ENCODE measurements at places on chromosomes 3 and 15.

DNA sequence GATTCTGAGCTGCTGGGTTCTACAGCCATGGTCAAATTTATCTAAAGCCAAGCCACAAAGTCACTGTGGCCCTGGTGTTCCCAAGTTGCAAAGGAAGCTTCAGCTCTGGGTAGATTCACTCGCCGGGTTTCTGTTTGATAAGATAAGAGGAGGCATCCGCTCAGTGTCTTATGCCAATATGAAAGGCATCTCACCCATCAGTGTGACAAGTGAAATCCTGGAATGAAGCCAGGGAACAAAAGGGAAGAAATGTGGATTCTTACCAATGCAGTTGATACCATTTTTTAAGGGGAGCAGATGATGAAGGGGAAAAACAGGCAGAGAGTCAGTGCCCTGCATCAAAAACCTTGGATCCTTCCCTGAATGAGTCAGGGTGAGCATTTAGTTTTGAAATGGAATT is 2.8 kb upstream of the CPNE4 start:
- no peak for DNase-seq

DNA sequence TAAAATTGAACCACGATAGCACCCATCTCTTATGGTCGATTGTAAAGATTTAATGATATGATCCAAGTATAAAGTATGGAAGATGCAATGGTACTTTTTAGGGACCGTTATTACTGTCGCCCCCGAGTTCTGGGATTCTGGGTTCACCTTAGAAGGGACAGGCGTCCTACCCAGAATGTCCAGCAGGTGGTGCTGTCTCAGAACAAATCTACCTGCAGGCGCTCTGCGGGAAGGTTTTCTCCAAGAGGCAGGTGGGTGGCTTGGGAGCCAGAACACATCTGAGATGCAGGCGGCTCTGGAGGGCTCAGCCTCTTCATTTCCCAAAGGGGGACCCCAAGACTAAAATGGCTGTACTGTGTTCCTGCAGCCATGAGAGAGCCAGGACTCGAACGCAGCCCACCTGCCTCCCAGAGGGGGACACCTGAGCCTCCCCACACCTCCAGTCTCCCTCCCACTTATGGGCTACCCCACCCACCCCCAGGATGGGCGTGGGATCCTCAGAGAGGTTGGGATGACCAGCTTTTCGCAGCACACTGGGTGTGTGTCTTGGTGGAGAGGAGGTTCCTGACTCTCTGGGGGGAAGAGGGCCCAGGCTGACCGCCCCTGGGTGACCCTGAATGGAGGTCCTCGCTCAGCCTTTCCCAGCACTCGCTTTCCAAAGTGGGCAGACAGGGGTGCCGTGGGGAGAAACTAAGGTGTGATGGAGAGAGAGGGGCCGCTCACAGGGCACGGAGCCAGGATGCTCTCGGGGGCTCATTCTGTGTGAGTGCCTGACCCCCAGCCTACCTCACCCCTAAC is 28.1 kb upstream of the CORO2B start:
- DNase-seq = peak; percentile 38

DNA sequence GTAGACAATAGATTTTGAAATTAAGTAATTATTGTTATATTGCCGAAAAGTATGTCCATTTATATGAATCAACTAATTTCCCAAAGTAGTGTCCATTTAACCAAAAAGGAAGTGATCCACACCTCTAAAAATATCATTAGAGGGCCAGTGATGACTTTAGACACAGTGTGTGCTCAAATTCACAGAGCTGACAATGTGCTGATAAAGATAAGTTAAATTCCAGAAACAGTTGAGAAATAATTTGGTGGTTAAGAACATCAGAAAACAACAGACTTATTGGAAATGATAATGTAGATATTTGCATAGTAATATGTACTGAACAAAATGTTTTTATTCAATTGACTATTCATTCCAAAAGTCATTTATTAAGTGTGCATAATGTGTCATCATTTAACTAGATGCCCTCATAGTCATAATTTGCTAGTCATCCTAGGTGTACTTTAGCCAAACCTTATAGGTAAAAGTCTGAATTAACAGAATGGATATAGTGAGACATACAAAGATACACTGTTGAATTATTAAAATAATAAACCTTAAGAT is 230.2 kb upstream of the ADAMTS9 start:
- DNase-seq = no peak

DNA sequence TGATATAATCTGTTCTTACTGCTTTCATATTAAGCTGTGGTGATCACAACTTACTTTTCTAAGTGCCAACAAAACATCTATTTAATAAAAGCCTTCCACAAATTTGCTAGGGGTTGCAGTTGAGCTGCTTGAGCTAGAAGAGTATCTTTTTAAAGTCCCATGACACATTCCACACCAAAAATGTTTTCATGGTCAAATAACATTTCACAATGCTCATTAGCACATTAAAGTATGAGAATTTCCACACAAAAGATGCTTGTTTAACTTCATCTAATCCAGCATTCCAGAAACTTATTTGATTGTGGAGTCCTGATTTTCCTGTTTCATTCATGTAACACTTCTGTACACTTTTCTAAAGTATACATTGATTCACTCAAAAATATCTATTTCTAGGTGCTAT is 876.1 kb upstream of the CFAP20DC start:
- no peak for DNase-seq

DNA sequence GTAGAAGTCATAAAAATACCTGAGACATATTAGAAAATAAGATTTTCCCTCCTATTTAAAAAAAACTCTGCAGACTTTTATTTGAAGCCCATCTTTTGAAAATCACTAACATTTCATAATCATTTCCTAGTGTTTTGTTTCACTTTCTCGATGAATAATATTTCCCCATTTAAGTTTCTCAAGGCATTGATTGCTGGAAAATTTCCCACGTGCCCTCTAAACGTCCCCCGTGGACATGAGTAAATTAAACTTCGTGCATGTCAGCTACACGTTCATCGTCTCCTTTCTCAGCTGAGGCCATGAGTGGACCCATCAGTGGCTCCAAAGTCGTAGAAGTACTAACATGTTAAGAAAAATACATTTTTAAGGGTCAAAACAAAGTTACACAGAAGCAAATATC is 2.0 kb upstream of the TM2D3 start:
- no peak for DNase-seq

DNA sequence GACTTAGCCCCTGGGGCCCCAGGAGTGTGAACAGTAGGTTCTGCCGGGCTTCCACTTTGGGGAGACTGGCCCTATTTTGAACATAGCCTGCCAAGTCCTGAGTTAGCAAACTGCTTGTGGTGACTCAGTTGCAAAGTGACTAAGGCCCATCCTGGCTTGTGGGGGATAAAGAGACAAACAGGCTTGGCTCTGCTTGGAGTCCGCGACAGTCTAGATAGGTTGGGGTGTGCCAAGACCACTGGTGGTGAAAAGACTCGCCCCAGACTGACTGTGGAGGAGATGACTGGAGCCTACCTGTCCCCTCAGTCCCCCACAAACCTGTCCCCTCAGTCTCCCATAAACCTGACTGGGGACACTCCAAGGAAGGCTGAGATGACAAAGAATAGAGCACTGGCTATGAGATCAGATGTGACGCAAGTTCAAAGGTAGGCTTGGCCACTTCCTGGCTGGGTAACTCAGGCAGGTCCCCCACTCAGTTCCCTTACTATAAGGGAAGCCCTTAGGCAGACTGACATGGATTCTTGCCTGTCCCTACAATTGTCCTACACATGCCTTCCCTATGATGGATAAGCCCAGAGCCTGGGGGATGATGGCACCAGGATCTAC is 4.3 kb downstream of the DNASE1L3 start:
- peak; percentile 49 for DNase-seq

GRCh38 chr3:167473863-167474262 is at the start of gene SERPINI2:
TSS of gene SERPINI2 (minus strand) at chr3:167474042. CDS start at chr3:167471834, 2,208 bp downstream.
- no peak for DNase-seq

DNA sequence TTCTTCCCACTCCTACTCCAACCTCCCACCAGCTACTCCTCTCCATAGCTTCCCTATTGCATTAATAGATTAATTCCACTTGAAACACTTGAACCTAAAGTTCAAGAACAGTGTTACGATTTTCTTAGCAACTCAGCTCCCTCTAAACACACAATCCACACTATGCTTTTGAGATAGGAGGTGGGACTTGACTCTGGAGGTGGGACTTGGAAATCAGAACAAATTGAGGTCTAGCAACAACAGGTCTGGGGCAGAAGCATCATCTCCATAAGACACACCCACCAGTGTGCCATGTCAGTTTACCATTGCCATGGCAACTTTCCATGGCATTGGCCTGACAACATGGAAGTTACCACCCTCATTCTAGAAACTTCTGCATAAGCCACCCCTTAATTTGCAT is 336.5 kb upstream of the ALCAM start:
- no peak for DNase-seq

- no peak for DNase-seq
These were observed 1.2 kb downstream of the USP19 start for GRCh38 chr3:49119439-49119838.

GRCh38 chr3:152961323-152961722 is 126.4 kb downstream of the P2RY1 start:
- DNase-seq = no peak

GRCh38 chr3:14429237-14429636 is 26.8 kb downstream of the SLC6A6 start:
- DNase-seq = no peak

- peak; percentile 56 for DNase-seq
These were observed 160.0 kb downstream of the FRMD5 start for GRCh38 chr15:44034933-44035624.

- DNase-seq = no peak
These were observed 38.3 kb downstream of the USF3 start for GRCh38 chr3:113658107-113658506.

- DNase-seq = no peak
These were observed 672.9 kb downstream of the SQOR start for GRCh38 chr15:46307746-46308145.

DNA sequence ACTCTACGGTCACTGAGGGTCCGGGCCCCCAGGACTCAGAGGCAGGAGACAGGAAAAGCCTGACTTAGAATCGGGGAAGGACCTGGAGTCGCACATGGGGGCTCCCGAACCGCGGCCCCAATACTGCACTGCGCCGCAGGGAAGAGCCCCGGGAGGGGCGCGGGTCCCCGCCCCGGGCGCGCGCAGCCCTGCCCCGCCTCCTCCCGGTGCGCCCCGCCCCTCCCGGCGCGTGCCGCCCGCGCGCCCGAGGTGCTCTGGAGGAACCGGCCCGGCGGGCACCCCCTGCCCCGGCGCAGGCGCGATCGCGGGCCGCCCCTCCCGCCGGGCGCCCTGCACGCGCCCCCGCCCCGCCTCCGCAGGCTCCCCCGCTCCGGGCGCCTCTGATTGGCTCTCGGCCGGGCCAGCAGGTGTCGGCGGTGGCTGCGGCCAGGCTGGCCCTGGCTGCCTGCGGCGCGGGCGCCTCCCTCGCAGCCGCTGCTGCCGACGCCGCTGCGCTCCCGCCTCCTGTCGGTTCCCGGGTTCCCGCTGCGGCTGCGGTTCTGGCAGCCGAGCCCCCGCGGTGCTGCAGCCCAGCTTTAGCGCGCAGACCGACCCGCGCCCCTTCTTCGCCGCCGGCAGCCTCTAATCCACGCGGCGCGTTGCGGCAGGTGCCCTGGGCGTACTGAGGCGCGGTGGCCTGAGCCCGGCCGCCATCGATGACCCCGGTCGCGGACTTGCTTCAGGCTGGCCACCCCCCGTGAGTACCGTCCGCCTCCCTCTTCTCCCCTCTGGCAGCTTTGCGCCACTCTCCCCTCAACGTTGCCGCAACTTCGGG is at the start of gene MYRIP:
Gene MYRIP, plus strand, starts transcription at position 429 of the 814 bp plus-strand sequence. CDS start 91,208 bp downstream, outside the sequence.
- DNase-seq = no peak

DNA sequence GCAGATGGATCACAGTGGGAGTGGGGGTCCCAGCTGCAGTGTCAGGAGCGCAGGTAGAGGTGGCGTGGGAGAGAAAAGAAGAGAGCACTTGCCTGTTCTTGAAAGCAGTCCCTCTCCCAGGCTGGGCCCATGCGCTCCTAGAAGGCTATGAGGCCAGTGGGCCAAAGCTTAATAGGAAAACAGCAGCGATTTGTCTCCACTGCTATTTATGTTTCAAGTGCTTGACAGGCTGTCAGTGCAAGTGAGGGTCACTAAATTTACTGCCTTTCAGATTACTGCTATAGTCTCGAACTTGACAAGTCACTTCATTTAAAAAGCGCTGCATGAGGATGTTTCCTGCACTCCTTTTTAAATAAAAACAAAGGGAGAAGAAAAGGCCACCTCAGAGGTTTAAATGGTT is 239.5 kb downstream of the GAP43 start:
- no peak for DNase-seq

DNA sequence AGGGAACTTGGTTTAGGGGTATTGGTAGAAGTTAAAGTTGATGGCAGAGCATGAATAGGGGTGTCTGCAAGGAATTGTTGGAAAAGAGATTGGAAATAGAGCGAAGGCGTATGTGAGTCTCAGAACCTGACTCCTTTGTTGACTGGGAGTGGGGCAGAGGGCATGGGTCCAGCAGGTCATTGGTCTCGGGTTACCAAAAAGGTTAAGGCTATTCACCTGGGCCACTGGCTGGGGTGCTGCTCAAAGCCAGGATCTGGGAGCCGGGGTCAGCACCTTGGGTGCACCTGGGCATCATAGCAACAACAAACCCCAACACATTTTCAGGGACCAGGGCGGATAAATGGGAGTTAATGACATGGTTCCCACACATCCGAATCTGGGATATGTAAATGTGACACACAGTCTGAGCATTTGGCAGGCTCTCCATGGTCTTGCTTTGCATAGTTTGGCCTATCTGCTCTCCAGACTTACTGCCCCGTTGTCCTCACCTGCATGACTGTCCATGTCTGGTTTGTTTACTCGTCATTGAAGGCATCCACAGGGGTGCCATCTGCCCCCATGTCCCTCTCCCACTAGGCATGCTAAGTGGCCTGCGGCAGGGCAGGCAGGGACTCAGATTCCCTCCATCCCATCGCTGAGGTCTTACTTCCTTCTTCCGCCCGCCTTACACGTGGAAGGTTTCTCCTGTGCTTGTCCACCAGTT is 10.1 kb downstream of the KLF13 start:
- DNase-seq = no peak

DNA sequence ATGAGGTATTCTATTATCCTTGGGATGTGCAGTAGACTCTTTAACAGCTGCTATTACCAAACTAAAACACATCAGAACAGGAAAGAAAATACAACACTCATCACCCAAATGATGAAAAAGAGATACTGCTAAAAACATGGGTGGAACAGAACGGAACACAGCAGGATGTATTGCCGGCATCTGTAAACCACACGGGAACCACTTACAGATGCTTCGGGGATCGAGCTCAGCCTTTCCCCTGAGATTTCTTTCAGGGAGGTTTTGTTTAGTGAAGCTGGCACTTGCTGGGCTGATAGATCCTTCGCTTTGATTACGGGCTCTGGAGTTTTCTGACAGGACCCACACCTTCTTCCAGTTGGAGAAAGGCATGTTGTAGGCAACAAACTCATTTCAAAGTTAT is 182.3 kb upstream of the FAM3D start:
- no peak for DNase-seq

GRCh38 chr15:53976844-53977392 is 1.3 kb upstream of the UNC13C start:
- DNase-seq = peak; percentile 0

Data from brain microvascular endothelial cell (primary cell).